8988T (cell line): ENCODE measurements at places on chromosomes 5 and 9.

DNA sequence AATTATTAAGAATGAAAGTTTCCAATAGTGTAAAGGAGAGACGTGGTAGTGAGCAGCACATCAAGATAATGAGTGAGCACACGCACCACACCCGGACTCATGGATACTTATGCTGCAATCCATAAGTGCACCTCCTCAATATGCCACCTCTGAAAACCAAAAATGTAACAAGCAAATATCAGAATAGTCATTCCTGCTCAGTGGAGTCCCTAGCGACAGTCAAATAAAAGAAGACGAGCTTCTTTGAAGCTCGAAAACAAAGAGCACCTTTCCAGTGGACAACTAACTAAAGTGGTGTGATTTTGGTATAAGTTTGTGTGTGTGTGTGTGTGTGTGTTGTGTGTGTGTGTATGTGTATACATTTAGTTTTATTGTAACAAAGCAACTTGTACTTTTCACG, 241.3 kb downstream of the DEPDC1B start:
- DNase-seq, result no peak

GRCh38 chr5:107783551-107783950, 112.8 kb upstream of the EFNA5 start:
- DNase-seq, result no peak

GRCh38 chr5:2914981-2915484, 163.6 kb upstream of the IRX2 start:
- DNase-seq, result no peak

DNA sequence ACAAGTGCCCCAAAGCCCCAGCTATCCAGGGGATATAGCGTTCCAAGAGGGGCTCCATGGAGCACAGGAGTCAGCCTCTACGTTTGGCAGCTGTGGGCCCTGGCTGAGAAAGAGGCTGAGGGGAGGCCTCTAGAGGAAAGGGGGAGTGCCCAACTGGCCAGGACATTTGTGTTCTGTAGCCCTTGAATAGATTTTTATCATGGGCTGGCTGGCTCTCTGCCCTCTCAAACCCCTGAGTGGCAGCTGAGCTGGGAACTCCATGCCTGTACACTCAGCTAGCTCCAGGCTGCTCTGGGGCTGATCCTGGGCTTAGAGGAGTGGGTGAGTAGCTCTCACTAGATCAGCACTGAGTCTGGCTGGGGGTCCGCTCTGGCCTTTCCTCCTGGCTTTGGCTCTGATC, 285.0 kb downstream of the ZSWIM6 start:
- no peak for DNase-seq

DNA sequence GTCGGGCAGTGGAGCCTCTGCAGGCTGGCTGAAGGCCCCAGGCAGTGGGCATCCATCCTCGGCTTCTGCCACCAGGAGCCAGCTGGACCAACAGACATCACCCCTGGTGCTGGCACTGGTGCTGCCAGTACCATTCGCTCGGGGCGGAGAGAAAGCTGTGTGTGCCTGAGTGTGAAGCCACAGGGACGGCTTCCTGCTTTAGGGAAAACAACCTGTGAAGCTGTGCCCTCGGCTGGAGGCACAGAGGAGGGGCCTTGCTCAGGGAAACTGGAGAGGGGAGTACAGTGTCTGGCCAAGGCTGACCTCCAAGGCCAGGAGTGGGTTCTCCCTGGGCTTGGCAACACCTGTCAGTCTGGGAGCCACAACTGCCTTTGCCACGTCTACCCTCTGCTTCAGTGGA, 38.3 kb downstream of the NEK6 start:
- no peak for DNase-seq

- DNase-seq, result no peak
Observed at GRCh38 chr5:60598424-60598823, 101.5 kb downstream of the DEPDC1B start.

GRCh38 chr9:69472101-69472620, 147.1 kb downstream of the ENTREP1 start:
- DNase-seq, result no peak

- no peak for DNase-seq
Observed at GRCh38 chr5:76561959-76562358, 61.2 kb downstream of the F2RL2 start.

DNA sequence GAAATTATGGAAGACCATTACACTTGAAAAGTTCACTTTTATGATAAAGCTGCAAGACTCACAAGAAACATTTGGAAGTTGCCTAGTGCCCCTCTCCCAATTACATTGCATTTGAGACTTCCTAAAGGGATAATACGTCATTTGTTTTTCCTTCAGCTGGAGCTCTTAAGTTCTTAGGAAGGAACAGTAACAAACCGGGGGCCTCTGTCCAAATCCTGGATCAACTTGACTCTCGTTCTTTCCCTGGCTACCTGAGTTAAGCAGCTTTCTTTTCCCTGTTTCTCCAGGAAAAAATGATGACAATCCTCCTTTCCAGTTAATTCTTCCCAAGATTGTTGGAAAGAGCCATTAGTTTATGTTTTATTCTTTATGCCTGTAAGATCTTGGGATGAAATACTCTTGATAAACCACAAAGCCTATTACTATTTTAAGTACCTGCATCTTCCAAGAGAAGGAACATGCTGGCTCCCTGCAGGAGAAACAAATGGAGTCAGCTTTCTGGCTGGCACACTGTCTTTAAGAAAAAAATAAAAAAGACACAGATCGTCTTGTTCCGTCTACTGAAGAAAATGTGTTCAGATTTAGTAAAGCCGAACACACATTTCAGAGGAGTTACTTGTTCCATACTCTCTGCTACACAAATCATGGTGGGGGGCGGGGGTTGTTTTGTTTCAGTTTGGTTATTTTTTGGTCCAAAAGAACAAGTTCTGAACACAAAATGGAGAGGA, 297.9 kb downstream of the EFNA5 start:
- no peak for DNase-seq

- DNase-seq, result no peak
Observed at GRCh38 chr5:98794001-98794400, 20.5 kb downstream of the RGMB start.

GRCh38 chr5:123814801-123815470, 303.0 kb downstream of the CSNK1G3 start:
- DNase-seq, result no peak

GRCh38 chr9:27108981-27109541, at the start of gene TEK:
TEK (plus strand) TSS chr9:27109225; CDS start chr9:27109591, 366 bp downstream.
- no peak for DNase-seq

DNA sequence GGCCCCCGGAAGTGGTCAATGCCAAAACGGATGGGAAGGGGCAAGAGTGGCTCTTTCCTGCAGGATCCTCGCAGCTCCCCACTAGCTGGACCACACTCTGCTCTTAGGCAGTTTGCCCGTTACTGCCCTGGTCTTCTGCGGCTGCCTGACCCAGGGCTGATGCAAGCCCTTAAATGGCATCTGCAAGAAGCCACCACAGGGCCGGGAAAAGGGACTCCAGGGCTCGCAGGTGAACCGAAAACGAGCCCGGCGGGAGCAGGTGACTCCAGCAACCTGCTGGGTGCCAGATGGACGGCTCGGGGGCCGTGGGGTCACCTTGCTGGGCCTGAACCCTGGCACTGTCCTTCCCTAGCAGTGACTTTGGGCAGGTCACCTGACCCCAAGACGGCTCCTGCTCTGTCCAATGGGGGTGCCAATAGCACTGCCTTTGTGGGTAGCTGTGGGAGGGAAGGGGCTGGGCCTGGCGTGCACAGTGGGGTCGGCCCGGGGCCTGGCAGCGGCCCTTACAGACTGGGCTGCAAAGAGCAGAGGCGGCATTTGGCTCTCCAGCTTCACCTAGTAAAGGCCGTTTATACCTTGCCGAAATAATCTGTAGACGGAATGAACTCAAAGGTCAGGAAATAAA, 1.3 kb downstream of the TMEM250 start:
- DNase-seq, result no peak

DNA sequence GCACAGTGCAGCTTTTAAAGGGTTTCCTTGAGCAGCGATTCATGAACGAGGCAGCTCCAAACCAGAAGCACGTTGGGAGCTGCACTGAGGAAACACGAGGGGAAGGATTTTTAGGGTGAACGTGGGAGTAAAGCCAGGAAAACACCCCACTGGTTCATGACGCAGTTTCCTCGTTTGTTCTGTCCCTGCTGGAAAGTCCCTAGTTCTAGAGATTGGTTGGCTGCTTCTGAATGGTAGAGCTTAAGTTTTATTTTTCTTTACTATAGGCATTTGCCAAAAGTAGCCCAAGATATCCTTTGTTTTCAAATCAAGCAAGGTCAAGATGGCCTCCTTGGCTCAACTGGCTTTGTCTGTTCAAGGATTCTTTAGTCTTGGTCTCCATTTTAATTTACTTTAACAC, 116.5 kb upstream of the CACNA1B start:
- no peak for DNase-seq

GRCh38 chr5:105554568-105555169, 1992.1 kb upstream of the NUDT12 start:
- no peak for DNase-seq

- DNase-seq, result no peak
Observed at GRCh38 chr5:148387325-148387724, 3.6 kb downstream of the FBXO38 start.

DNA sequence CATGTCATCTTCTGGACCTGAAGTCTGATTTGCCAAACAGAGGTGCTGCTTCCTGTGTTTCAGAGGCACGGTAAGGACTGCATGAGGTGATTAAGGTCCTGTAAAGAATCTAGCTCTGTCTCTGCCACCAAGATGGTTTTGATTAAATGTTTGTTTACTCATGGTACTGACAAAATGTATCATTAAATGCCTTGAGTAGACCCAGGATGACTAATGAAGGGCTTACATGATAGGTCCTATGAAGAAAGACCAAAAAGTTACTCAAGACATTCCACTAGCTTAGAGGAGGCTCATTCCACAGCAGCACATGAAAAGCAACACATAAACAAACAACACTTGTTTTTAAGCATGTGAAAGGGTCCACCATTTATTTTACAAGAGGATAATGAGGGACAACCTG, 100.9 kb downstream of the BOD1 start:
- no peak for DNase-seq

DNA sequence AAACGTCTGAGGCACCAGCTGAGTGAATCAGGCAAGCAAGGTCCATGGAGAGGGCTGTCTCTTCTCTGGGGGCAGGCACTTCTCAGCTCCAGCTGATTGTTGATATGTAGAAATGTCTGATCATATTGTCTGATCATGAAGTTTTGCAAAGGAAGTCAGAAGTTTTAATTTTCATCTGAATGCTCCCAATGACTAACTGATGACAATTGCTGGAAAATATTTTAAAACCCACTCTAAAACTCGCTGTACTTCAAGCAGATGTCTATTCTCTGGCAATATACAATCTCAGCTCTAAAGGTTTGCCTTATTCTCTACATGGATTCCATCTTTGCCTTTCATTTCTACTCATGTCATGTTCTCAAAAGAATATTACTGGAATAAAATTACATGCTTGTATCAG, 12.7 kb downstream of the PLK2 start:
- no peak for DNase-seq

DNA sequence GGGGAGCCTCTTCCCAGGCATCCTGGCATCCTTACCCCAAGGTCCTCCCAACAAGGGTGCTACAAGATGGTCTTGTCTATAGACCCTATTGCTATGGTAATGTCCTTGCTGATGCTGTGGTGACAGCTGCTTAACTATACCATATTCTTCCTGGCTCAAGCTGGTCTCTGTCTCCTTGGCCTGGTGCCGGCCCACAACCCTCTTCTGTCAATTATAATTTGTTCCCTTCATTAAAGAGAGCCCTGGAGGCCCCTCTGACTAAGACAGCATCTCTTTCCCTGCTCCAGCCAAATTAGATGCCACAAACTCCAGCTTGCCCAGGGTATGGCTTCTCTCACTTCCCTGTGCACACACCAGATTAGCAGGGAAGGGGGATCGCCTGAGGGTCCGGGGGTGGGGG, 86.7 kb downstream of the PSD2 start:
- DNase-seq, result no peak

GRCh38 chr9:105205787-105206495, 38.5 kb upstream of the SLC44A1 start:
- no peak for DNase-seq

DNA sequence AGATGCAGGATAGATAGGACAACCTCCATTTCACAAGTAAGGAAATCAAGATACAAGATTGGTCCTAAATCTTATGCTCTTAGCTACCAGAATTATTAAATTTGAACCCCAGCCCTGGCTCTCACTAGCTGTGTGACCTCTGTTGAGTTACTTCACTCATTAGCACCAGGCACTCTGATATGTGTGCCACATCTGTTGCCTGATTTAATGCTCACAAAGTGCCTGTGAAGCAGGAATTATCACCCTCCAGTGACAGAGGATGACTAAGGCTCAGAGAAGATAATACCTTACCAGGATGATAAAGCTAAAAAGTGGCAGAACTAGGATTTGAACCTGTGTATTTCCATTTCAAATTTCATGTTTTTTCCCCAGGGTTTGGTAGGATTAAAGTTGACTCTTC, 110.0 kb downstream of the PLPPR1 start:
- DNase-seq, result no peak

DNA sequence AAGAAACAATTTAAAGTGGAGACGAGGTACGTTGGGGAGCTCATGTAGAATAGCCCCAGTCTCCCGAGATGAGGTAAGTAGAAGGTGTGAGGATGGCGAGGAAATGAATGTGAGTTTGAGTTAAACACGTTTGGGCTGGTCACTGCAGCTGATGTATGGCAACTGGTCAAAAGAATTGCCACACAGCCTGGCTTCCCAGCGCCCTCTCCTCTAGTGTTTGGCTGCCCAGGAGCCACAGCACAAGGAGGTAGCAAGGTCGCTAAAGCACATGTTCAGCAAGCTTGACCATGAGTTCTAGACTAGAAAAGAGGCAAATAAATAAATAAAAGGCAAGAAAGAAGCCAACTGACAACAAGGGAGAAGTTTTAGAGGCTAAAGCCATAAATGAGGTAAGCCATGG, 21.4 kb upstream of the LECT2 start:
- DNase-seq, result no peak

GRCh38 chr9:114777821-114778609, 27.8 kb downstream of the TNFSF15 start:
- no peak for DNase-seq

GRCh38 chr9:79689576-79689975, 117.8 kb downstream of the TLE4 start:
- DNase-seq, result no peak

DNA sequence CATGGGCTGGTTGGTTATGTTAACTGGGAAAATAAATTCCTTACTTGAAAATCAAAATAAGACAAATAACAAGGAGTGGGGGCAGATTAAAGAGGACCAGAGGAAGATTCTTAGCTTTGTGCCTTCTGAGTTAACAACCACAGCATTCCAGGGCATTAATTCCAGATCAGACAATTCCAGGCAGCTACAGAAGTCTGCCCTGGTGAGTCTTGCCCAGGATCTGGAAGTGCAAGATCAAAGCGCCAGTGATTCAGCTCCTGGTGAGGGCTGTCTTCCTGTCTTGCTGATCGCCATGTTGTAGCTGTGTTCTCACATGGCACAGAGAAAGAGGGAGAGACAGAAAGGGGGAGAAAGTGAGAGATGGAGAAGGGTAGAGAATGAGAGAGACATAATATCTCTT, 65.6 kb downstream of the ANXA2R start:
- no peak for DNase-seq
